Left lung (tissue), 14 donors: ENCODE measurements at places on chromosomes 7 and 10.

DNA sequence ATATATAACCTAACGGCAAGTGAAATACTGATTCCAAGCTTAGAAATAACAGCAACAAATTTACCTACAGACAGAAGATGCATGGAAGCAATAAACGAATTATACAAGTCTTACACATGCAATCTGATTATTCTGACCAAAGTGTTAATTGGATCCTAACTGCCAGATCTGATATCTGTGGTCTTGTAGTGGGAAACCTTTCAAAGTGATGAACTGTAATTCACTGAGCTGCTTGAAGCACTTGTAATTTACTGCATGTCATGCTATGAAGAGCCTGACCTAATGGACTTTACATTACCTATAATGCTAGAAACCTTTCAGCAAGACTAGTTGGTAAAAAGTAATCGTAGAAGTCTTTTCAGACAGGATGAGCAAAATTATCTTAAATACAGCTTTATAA lies 205.6 kb downstream of the FOXP2 start:
- DNase-seq: no peak

DNA sequence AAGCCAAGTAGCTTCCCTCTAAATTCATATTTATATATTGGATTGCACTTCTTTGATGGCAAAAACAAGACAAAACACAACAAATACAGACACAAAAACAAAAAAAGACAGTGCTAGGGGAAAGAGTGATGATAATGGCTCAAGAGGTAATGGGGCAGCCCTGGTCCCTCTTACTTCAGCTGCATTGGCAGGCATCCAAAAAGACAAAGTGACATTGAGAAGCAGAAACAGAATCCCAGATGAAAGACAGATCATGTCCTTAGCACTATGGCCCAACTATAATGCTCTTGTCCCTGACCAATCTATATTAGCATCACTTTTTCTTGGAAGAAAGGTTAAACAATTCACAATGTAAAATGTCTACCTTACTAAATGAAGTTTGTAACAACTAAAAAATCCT lies 76.2 kb downstream of the GPR85 start:
- DNase-seq: no peak

DNA sequence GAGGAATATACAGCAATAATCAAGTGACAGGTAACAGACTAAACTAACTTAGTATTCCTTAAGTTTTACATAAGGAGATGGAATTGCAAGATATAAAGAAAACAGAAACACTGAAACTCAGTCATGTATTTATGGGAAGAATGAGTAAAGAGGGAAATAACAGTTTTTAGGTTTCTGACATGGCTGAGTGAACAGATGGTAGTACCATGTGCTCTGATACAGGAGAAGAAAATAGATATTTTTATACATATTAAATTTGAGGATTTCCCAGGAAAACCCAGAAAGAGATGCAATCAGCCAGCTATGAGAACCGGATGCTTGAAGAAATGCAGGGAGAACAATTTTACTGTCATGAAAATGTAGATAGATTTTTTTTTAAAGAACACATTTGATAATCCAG lies 669.5 kb upstream of the GRM3 start:
- no peak for DNase-seq

DNA sequence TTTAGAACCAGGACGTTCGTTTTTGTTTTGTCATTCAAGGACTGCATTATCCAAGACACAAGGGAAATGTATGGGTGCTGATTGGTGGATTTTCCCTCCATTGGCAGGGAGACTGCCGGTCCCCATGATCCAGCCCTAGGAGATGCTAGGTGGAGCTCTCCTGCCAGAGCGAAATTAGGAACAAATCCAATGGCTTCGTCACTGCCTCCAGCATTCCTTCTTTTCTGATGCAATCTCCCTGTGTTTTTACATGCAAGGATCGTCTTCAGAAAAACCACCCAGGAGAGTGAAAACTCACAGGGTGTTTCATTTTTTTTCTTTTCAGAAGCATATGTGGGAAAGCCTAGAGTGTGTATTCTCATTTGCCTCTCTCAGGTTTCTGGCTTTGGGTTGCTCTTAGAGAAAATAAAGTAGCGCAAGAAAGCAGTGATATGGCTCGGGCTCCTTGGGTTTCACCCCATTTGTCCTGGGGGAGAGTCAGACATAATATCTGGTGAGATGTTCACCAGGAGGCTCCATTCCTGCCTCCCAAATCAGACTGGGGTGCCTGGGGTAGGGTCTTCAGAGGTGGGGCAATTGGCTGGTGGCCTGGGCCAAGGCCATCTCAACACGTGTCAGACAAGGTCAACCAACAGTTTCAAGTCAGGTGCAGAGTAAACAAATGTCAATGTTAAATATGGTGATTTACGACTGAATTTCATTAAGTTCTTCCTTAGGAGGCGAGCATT lies 450.9 kb upstream of the MKI67 start:
- DNase-seq: no peak

DNA sequence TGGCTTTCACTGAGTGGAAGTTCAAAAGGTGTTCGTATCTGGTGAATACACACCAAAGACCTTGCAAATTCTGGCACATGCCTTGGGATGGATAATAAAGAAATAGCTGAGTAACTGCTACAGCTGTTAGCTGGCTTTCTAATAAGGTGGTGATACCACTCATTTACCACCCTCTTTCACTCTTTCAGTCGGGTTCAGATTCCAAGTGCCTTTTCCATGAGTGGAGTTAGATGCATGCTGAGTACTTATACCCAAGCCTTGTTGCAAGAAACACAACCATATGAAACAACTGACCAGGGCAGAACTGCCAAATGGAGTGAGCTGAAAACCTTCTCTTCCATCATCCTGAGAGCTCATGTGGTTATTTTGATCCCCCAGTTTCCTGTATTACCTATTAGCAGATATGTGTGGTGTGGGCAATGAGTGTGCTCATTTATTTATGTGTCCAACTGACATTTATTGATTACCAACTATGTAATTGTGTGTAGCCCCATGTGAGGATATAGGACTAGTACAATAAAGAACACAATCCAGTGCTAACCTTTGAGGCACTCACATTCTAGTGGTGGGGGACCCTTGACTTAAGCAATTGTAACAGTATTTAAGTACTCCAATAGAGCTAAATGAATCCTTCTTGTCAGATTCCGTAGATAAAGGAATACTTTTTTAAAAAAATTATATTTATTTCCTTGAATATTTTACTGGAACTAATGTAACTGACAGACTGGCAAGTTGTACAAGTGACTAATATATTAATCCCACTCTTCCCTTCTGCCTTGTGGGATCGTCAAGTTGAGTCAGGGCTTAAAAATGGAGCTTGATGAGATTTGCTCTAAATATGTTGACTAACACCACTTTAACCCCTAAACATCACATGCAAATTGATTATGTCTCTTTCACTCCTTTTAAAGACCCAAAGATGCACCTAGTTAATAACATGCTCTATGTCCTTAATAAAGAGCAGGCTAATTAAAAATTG lies 124.7 kb downstream of the ARID5B start:
- no peak for DNase-seq

- no peak for DNase-seq
These were observed 142.8 kb downstream of the DGKB start for GRCh38 chr7:14759785-14760184.

- no peak for DNase-seq
These were observed 55.7 kb downstream of the FHIP2A start for GRCh38 chr10:114877301-114877644.

DNA sequence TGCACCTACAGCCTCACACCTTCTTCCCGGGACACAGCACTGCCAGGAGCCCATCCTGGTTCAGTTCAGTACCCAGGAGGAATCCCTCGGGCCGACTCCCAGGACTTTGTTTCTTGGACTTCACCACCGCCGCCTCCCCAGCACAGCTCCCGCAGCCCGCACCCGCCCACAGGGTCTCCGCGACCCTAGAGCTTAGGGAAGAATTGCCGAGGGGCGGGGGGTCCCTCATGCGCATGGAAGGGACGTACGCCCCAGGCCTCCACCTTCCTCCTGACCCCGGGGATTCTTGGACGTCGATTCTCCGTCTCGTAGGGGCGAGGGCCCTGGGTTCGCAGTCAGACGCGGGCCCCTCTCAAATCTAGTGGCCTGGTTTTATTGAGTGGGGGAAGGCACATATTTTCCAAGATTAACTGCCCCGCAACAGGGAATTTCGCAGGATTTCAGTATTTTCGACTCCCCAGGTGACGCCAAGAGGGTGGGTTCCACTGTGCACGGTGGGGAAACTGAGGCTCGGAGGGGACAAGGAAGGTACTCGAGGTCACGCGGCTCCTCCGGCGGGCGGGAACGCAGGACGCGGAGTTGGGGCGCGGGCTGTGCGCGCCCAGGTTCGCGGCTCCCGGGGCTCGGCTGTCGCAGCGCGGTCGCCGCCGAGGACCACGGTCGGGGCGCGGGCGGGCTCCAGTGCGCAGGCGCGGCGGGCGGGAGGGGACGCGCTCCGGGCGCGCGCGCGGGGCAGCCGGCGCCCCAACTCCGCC lies at the start of gene ADCY1:
Gene ADCY1 (plus strand): TSS at position 708 of the 755 bp plus-strand sequence. CDS start 176 bp downstream, outside the sequence.
- no peak for DNase-seq

- DNase-seq: no peak
These were observed 387.3 kb upstream of the NPVF start for GRCh38 chr7:25615593-25615992.

DNA sequence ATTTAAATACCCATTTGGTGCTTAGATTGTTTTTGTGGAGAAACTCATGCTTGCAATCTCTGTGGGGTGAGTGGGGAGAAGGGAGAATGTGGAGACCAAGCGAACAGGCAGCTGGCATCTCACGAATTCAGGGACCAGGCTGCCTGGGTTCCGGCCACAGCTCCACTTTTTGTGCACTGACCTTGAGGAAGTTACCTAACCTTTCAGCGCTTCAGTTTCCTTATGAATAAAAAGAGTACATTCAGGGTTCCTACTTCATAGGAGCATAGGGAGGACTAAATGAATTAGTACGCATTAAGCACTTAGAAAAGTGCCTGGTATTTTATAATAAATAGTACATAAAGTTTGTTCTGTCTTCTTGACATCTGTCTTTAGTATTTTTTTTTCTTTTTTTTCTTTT lies 72.5 kb downstream of the PRTFDC1 start:
- no peak for DNase-seq

- DNase-seq: no peak
These were observed 63.3 kb downstream of the ELFN1 start for GRCh38 chr7:1733206-1733907.

GRCh38 chr10:27068217-27068891 lies 31.9 kb downstream of the ANKRD26 start:
- no peak for DNase-seq

- no peak for DNase-seq
These were observed 57.5 kb upstream of the ARL4A start for GRCh38 chr7:12629816-12630512.

DNA sequence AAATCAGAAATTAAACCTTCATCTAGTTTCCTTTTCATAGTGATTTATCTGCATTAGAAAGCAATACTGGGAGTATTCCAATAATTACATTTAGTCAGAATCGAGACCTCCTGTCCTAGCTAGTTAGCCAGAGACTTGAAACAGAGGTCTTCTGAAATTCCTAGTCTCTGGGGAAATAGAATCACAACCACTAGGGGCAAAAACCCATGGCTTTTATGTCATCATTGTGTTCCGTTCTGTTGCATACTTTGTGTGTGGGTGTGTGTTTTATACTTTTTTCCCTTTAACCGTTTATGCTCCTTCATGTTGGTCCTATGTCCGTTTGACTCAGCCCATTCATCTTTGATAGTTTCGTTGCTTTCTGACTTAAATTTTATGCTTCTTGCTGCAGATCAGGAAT lies 79.8 kb downstream of the RALA start:
- DNase-seq: no peak

DNA sequence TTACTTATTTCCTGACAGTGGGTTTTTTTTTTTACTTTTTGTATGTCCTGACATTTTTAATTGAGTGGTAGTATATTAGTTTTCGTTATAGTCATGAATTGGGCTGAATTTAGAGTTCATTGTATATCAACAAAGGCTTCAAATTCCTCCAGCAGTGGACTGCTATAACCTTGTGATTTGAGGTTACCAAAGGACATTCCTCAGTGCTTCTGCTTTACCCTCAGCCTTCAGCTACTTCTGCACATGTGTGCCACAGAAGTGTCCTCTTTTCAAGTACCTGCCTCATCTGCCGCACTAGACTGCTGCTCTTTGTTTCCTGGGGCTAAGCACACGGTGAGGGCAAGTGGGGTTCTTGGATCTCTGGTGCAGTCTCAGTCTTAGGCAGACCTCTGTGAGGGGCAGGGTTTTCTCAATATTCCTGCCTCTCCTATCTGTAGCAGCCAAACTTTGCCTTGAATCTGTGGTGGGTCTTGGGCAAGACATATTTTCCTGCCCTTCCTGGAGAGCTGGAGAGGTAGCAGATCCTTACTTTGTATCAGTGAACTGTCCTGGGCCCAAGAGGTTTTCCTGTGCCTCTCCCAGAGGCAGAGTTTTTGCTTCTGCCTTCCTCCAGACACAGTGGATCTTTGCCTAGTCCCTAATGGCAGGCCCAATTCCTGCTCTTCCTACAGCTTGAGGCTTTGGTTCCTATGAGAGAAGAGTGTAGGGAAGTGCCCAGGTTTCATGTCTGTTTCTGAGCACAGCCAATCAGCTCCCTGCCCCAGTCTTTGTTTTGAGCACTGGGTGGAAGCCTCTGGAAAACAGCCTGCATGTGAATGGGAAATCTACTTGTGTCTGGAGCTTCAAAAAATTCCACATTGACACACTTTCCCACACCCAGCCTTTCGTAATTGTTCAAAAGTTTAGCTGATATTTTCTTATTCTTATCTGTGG lies 39.0 kb upstream of the STRIP2 start:
- DNase-seq: no peak

DNA sequence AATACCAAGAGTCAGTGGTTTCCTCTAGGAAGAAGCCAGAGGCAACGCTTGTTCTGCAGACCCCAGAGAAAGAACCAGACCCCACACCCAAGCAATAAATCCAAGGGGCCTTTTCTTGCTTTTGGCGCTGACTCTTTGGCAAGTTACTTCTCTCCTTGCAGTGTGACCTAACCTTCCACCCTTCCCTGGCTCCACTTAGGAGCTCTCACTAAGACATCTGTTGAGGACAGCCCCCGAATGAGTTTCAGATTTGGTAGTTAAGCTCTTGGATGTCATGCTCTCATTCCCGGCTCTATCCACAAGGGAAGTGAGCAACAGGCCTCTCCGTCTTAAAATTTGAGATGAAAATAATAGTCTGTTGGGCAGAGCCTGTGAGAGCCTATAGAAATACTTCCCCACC lies 50.6 kb upstream of the FAM204A start:
- no peak for DNase-seq

GRCh38 chr7:99140813-99141212 lies 3.1 kb downstream of the SMURF1 start:
- no peak for DNase-seq

DNA sequence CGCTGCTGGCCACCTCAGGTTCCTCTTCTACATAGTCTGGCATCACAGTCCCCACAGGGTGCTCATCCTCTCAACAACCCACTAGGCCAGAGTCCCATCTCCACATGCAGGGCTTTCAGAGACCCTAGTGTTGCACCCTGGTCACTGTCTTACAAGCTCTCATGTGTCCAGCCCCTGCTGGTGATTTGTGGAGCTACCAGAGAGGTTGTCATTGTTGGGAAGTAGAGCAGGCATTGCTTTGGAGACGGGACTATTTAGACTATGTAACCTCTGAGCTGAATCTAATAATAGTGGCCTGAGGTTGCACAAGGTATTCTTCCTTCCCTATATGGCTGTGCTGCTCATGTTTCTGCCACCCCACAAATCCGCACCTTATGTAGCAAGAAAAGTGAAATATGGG lies 135.3 kb upstream of the VWC2 start:
- DNase-seq: no peak

GRCh38 chr7:107660381-107661080 lies at the start of gene SLC26A4:
Gene SLC26A4 (plus strand): TSS chr7:107660828. CDS start chr7:107661642, 814 bp downstream.
- DNase-seq: no peak

GRCh38 chr10:123800289-123800688 lies 91.3 kb downstream of the CPXM2 start:
- no peak for DNase-seq
